ENCODE measurements at places on chromosomes 11 and 22.

- DNase-seq, result peak; percentile 44
Measured at GRCh38 chr11:110376711-110377324, 52.9 kb upstream of the FDX1 start.

GRCh38 chr11:3345736-3346135 lies 33.2 kb downstream of the ZNF195 start:
- no peak for DNase-seq

DNA sequence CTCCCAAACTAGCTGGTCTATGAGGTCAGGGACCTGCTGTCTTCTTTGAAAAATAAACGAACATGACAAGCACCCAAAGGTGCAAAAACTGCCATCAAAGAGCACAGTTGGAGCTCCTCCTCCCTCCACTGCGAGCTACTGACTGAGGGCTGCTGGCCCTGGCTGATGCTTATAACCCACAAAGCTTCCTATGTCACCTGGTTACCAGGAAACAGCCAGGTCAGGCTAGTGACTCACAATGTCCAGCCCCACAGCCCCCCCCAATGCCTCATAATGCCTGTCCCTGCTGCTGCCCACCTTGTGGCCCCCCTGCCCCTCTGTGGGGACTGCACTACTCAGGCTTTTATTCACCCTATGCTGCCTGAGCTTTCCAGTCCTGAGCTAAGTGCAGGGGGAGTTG lies at the start of gene DRICH1:
Gene DRICH1, minus strand, starts transcription at position 144 of the 400 bp plus-strand sequence. CDS start 298 bp downstream, outside the sequence.
- no peak for DNase-seq

DNA sequence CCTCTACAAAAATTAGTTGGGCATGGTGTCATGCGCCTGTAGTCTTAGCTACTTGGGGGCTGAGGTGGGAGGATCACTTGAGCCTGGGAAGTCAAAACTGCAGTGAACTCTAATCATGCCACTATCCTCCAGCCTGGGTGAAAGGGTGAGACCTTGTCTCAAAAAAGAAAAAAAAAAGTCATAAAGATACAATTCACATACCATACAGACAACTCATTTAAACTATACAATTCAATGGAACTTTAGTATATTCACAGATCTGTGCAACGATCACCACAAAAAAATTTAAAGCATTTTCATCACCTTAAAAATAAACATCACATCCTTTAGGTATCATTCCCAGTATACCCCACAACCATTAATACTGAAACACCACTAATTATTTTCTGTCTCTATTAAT lies 201.2 kb downstream of the PGR start:
- no peak for DNase-seq

GRCh38 chr22:25716637-25717036 lies 25.4 kb upstream of the MYO18B start:
- DNase-seq, result no peak

DNA sequence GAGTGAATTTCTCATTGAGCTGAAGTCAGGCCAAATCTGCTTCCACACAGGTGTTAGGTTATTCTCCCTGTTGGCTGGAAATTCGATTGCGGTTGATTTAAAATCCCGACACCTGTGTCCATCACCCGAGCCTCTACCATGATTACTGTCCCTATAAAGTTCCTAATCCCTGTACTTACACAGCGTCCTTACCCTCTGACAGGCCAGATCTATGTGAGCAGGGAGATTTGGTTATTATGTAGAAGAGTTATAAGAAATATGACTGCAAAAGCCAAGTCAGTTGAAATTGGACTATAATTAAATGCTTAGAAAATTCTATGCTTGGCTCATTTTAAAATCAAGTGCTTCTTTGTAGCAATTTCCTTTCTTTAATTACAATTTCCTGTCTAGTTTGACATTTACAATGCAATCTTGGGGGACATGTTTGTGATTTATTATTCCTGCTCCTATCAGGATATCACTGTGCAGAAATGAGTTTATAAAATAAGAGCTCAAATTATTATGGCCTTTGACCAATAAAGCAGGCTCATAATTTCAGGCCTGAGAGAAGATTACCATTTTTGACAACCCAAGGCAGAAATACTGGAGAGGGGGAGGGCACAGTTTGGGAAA lies 32.5 kb upstream of the LMO1 start:
- DNase-seq, result no peak

- DNase-seq, result no peak
Measured at GRCh38 chr11:3613998-3614741, 27.6 kb downstream of the ART5 start.

DNA sequence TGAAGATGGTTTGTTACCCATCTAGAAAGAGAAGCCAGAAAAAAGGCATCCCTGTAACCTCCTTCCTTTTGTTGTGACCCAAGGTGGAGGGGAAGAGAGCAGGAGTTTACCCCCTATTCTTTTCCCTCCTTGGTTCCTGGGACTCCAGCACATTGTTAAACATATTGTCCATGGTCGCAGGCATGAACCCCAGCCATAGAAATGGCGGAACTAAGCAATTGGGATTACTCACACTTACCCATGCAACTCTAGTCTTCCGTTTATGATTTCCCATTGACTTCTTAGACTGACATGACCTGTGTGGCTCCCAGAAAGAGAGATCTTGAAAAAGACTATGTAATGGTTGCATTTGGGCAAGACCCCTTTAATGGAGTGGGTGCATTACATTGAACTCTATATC lies 45.4 kb downstream of the OR4C46 start:
- no peak for DNase-seq

- DNase-seq, result no peak
Measured at GRCh38 chr22:21887841-21888240, 20.4 kb upstream of the MAPK1 start.

DNA sequence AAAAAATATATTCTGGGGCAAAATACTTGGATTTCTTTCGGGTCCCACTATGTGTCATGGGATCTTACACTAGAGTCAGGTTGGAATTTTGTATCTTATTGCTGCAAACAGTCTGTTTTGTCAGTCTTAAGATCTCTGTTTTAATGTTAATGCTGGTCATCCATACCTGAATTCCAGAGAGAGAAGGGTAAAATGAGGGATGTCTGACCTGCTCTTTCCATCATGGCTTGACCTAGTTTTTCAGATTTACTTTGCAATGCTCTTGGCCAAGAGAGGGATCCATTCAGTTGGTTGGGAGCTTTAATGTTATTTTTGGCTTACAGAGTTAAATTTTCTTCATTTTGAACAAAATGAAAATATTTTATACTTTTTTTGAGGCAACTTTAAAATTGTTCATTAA lies 117.2 kb downstream of the CASP12 start:
- no peak for DNase-seq

- no peak for DNase-seq
Measured at GRCh38 chr11:1394936-1395772, 5.4 kb downstream of the BRSK2 start.

DNA sequence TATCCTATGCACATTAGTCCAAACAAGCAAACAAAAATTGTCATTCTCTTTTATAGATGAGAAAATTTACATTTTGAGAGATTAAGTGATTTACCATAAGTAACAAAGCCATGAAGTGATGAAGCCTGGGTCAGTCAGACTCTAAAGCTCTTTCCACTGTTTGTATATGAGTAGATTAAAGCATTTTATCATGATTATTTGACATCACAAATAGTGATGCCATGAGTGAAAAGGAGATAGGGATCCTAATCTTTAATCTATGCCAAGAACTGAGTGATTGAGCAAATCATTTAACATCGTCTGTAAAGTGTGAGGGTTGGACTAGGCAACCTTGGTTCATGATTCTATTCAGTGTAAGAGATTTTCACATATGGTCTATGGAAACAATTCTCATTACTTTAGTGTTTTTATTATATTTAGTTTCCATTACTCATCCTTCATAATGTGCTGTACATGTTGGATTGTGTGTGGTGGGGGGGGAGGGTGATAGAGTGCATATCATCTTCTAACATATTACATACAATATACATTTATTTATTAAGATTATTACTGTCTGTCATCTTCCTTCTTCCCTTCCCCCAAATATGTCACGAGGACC lies 50.7 kb downstream of the ARHGEF12 start:
- no peak for DNase-seq

DNA sequence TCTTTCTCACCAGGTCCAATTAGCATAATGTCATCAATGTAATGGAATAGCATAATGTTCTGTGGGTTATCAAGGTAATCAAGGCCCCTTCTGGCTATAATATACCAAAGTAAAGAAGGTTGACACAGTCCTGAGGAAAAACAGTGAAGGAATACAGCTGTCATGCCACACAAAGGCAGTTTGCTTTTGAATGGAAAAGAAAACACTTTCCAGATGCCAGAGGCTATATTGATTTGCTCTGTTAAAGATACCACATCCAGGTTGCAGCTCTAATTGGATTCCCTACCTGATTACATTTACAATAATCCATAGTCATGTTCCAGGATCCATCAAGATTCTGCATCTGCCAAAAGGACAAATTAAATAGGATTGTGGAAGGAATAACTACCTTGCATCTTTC lies 22.3 kb upstream of the CLPB start:
- DNase-seq, result no peak

- no peak for DNase-seq
Measured at GRCh38 chr11:117519590-117519989, 191.9 kb downstream of the CEP164 start.
